ENCODE measurements at places on chromosomes 1 and 21.

DNA sequence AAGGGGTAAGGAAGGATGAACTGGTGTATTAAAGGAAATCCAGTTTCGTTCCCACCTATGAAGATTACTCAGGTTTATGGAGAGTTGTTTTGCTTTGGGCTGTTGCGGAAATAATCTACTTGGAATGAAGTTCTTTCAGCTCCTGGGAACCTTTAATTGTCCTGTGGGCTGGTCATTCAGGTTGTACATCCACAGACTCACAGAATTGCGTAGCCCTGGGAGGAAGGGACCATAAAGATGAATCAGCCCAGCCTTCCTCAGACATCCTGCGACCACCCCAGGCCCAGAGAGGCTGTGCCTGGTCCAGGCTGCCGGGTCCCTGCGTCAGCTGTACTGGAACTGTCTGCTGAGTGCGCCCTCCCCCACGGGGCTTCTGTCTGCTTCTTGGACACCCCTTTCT, 72.7 kb downstream of the GALNT2 start:
- no peak for DNase-seq

DNA sequence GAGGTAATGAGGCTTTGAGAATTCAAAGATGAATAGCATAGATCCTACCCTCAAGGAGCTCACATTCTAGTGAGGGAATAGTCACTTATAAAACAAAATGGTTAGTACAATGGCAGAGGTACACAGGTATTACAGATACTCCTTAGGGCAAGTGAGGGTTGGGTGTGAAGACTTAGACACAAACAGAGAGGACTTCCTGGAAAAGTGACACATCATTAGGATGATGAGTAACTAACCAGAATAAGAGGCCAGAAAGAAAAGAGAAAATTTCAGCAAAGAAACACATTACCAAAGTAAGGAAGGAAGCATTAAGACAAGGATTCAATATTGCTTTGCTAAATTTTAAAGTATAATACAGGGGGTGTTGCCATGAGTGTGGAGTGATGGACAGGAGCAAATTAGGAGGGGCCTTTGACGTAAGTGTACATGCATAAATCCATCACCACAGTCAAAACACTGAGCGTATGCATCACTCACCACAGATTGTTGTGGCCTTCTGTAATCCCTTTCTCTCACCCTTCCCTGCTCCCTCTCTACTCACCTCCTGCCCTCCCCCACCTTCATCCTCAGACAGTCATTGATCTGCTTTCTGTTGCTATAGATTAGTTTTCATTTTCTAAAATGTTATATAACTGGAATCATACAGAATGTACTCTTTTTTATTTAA, 7.9 kb downstream of the CD53 start:
- no peak for DNase-seq

DNA sequence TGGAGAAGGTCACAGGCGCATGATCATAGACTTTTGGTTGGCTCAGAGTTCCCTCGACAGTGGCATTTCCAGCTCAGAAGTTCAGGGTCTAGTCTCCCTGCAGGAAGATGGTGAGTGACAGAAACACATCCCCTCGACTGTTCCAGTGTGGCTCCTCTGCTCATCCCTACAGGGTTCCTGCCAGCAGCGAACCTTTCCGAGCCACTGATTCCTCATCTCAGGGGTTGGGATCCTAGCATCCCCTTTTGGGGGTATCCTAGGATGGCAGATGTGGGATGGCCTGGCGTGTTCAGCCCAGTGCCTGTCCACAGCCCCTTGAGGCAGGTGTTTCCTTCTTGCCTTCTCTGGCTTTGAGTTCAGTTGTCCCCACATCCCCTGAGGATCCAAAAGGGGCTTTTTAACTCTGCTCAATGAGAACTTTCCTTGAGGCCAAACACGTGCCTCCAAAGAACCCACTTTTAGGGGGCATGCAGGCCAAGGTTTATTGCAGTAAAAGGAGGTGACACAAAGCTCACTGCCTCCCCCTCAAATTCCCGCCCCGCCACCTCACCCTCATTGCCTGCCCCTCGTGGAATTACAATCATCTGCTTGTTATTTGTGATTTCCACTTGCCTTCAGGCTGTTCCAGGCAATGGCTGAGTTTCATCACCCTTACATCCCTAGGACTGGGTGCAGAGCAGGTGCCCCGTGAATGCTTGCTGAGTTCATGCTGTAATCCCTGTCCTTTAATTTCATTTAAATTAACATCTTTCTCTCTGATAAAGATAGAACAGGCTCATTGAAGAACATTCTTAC, 440.7 kb downstream of the CAMTA1 start:
- no peak for DNase-seq

GRCh38 chr1:112464501-112464900, 44.3 kb upstream of the WNT2B start:
- no peak for DNase-seq

DNA sequence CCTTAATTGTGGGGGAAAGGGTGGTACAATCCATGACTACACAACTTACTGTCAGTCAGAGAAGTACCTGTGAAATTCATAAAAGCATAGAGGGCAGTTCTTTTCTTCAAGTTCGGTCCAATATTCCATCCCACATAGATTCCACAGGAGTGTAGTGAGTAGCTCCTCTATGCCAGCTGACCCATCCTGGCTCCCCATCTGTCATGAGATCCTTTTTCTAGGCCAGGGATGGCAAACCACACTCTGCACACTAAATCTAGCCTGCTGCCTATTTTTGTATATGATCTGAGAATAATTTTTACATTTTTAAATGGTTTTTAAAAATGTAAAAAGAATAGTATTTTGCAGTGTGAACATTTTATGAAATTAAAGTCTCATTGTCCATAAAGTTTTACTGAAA, 107.0 kb upstream of the TSPAN2 start:
- DNase-seq = no peak

- no peak for DNase-seq
Observed at GRCh38 chr1:55305735-55306134, 90.6 kb upstream of the USP24 start.

DNA sequence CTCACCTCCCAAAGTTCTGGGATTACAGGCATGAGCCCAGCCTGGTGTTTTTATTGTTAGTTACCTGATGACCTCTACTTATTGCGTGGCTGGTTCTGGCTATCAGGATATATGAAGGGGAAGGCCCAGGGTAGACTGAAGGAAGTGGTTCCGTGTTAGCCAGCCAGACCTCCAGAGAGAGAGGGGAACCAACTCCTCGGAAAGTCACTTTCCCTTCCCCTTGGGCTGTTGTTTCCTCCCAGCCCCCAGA, 2.5 kb upstream of the RCSD1 start:
- no peak for DNase-seq

DNA sequence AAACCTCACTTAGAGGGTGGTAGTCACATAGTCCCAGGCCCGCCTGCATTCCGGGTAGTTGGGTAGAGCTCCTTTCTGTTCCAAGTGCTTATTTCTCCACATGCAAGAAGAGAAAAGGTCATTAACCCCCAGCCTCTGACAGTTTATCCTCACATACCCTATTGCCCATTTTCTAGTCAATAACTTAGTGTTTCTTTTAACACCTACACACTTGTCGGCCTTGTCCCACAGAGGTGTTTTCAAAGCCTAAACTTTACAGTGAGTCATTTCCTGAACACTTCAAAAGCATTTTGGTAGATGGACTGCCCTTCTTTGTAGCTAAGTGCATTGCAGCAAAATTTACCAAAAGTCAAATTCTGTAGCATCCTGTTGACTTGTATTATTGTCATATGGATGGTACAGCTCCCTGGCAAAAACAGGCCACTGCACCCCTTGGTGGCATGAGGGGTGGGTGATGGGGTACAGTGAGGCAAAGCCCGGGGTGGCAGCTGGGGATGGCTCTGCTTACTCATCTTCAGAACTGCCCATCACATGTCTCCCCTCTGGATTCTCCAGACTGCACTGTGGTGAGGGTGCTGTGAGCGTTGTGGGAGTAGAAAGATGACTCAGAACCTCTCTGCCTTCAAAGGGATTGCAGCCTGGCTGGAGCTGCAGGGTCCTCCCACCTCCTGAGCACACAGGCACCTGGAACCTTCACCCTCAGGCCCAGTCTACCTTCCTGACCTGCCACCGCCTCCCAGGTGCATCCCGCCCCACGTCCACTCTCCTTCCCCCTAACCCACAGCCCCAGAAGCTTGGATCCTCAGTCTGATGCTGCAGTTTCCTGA, 45.8 kb upstream of the DMRTB1 start:
- no peak for DNase-seq

- no peak for DNase-seq
Observed at GRCh38 chr1:219062161-219062560, 111.5 kb upstream of the LYPLAL1 start.
